Right hindlimb (tissue), 1 donor: ENCODE measurements at places on chromosomes 5 and 9.

GRCh38 chr9:117325110-117325731 is 89.6 kb downstream of the ASTN2 start:
- no peak for DNase-seq

DNA sequence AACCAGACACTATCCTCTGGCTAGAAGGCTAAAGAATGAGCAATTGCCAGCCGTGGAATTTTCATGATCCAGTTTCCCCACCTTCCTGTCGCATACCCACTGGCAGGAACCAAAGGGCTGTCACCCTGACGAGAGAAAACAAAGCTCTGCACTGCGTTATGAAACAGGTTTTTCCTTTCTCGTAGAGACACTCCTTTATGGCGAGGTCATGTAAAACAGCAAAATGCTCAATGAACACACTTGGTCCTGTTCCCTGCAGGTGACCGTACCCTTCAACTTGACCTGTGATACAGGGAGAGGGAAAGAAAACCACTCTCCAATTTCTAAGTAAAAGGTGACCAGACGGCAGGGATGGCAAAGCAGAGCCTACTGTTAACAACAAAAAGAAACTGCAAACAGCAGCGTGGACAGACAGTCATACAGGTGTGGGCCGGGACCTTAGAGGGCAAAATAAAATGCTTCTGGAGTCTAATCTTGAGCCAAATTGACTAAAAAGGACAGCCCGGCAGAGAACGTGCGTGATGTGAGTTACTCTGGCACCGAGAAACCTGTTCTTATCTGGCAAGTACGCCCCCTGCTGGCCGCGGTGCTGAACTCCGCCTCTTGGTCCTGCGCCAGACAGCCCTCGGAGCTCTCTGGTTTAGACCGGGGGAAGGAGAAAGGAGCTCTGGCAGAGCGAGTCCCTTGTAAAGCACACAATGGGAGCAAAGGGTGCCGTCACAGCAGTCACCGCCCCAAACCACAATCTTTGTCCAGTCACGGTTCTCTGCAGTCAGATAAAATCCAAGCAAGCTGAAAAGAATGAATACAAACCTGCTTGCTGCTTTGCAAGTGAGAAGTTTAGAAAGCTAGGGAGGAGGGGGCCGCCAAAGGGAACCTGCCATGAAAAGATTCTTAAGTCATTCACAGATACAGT is 98.9 kb downstream of the EFNA5 start:
- DNase-seq: peak; percentile 94

GRCh38 chr9:105656131-105656921 is 5.9 kb upstream of the TAL2 start:
- peak; percentile 30 for DNase-seq

DNA sequence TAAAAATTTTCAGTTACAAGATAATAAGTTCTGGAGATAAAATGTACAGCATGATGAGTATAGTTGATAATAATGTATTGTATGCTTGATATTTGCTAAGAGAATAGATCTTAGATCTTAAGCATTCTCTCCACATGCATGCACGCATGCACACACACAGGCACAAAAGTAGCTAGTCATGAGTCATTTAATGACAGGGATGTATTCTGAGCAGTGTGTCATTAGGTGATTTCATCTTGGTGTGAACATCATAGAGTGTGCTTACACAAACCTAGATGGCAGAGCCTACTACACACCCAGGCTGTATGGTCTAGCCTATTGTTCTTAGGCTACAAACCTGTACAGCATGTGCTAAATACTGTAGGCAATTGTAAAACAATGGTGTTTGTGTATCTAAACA is 124.2 kb downstream of the PTTG1 start:
- DNase-seq: no peak

DNA sequence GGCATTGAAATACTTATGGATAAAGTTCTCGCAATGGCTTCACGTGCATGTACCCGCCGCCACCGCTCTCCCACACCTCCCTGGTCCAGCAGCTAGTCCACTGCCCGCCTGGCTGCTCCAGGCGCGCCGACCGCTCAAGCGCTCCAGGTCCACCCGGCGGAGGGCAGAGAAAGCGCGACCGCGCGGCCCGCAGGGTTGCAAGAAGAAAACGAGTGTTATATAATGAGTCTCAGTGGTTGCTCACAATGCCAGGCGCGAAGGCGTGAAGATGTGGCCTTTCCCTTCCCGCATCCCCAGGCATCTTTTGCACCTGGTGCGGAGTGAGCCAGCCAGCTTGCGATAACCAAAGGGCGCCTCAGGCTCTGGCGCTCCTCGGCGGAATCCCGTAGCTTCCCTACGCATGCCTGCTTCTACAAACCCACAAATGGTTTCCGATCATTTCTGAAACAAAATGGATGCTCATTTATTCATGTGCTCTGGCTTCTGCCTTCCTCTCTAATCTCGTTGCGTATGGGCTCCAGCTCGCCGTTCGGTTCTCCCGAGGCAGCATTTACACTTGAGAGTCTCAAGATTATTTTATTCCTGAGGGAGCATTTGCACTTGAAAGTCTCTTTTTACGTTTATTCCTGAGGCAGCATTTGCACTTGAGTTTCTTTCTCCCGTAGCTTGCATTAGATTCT is 25.7 kb downstream of the CDKN2A start:
- DNase-seq: no peak

DNA sequence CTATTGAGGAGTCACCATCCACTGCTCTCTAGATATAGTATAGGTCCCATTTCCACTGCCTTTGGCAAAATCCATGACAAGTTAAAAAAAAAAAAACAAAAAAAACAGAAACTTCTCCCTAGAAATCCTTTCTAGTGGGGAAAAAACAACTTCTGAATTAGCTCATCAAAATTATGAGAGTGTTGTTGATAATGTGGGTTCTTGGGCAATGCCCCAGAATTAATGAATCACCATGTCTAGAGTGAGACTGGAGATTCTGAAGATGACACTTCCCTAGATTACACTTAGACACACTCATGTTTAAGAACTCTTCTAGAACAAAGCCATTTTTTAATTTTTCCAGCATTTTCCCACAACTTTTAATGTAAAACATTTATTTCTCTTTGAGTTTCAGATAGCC is 728.0 kb upstream of the C9orf72 start:
- no peak for DNase-seq

DNA sequence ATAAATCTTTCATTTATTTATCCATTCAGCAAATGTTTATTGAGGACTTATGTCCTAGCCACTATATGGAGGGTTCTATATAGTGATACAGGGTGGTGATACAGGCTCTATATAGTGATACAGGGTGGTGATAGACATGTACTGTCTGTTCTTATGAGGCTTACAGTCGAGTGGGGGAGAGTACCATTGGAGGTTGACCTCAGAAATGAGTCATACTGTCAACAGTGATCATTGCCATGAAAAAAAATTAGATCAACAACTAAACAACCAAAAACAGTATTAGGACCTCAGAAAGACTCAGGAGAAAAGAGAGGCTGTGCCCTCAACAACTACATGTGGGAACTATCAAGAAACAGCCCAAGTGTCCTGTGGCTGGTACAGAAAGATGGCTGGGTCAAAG is 22.0 kb downstream of the PAPPA start:
- DNase-seq: no peak
